ENCODE measurements at places on chromosomes 11 and 22. TPM values are rescaled to one million over a fixed set of nuclear protein-coding genes. Genes with fewer than 3 reads are reported as not detected.

The ABTB2 gene
- total RNA-seq, result 11.1 TPM

DNA sequence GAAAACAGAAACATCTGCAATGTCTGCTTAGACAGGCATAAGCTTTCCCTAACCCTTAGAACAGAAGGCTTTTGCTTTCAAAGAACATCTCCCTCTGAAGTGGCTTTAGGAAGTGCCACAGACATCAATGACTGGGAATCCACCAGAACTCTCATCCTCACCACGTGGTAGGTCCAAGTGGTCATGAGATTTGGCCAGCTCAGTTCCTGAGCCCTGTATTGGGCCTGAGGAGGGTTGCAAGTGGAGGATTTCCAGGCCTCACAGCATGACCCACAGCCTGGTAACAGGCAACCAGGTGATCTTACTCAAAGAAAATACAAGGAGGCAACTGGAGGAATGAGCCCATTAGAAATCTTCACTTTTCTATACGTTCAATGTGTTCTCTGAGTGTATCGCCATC is 1.6 kb downstream of the CASP1 start:
- DNase-seq, result no peak

DNA sequence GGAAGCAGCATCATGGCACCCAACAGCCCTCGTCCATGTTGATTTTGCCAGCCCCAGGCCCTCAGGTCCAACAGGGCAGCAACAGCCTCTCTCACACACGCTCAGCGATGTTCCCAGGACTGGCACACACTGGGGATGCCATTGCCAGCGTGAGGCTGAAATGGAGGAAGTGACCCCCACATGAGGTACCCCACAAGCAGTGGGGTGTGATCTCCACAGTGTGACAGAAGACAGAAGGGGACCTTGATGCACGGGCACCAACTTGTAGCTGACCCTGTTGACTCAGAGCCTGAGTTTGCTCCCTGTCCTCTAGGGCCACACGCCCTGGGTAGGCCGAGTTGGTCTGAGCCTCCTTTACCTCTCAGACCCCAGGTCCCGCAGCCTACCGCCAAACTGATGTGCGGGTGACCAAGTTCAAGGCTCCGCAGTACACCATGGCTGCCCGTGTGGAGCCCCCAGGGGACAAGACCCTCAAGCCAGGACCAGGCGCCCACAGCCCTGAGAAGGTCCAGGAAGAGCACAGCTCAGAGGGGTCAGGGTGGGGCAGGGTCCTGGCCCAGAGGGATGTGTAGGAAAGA is 6.2 kb downstream of the SCGB1C1 start:
- peak; percentile 12 for DNase-seq

GRCh38 chr22:37511395-37512104 is 7.7 kb downstream of the CARD10 start:
- DNase-seq, result no peak

The RIN1 gene
- 11.6 TPM for total RNA-seq

The KCNJ5 gene
- total RNA-seq, result 0.66 TPM

- no peak for DNase-seq
Observed at GRCh38 chr11:2714463-2714800, 14.6 kb upstream of the KCNQ1OT1 start.

DNA sequence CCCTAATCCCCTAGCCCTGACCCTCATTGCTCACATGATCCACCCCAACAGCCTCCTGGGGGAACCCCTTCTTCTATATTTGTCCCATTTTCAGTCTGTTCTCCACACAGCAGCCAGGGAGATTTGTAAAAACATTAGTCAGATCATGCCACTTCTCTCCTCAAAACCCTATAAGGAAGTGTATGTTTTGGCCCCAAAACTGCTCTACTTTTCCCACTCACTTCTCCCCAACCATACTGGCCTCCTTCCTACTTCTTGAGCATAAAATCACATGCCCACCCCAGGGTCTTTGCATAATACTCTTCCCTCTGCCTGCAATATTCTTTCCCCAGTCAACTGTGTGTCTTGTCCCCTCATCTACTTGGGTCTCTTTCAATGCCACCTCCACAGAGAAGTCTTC is 4.7 kb upstream of the SLC22A12 start:
- DNase-seq, result no peak

The ISX gene
- 53.1 TPM for total RNA-seq

DNA sequence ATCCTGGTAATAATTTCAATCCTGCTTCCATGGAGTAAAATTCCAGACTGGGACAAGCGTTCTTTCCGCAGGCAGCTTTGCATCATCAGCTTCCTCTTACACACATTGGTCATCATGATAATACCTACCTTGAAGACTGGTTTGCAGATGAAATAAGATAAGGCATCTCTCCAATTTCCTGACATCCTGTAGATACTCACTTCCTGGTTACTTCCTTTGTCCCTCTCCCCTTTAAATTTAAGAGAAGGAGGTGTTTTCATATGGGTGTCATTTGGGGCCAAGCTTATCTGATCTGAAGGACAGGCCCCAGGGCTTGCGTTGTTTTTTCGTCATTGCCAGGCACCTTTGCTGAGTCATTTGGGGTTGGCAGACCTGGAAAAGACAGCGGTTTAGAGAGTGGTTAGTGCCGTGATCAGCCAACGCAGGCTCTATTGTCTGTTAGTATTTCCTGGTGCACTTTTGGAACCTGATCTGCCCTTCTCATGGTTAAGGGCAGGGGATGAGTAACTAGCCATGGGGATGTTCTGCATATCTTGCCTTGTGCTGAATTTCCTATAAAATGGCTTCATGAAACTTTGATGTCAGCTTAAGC is 24.1 kb downstream of the GRAMD1B start:
- DNase-seq, result no peak

DNA sequence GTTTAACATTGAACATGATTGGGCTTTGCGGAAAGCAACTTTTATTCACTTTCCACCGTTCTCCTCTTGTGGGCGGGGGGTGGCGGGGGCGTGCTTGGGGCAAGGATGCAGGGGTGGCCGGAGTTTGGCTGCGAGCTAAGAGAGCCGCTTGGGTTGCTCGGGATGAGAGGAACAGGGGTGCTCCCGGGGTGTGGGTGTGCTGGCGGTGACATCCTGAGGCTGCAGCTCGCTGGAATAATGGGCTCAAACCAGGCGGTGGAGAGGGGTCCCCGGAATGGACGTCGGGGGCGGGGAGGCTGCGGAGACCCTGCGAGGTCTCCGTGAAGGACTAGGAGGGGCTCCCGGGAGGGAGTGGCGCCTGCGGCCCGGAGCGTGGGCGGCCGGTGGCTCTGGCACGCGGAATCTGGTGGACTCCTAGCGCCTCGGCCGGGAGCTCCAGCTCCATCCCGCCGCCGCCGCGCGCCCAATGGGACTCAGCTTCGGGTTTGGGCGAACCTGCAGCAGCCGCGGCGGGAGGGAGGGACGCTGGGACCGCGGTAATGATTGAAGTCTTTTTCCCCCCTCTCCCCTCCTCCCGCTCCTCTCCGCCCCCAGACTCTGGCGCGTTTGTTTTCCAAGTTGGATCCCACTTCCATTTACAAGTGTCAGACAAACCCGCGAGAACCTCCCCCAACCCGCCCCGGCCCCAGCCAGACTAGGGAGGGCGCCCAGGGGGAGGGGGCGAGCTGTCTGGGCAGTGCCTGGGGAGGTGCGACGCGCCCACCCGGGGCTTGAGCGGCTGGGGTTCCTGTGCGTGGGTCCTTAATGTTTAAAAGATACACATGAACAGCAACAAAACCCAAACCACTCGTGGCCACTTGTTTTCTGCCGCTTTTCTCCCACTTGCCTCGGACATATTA is 2.0 kb downstream of the FAT3 start:
- DNase-seq, result no peak

DNA sequence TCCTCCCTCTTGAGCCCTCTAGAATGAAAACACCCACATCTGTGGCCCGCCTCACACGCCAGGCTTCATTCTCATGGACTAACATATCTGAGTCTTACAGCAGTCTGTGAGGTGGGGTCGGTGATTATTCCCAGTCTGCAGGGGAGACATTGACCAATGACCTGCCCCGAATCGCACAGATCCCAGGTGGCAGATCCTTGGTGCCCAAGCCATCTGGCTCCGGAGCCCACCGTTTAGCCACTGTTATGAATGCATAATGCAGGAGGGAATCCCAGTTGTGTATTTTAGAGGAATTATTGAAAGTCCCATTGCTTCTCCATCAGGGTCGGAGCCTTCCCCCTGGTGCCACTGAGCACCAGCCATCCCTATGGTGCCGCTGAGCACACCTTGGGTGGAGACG is 47.4 kb downstream of the ISX start:
- no peak for DNase-seq

DNA sequence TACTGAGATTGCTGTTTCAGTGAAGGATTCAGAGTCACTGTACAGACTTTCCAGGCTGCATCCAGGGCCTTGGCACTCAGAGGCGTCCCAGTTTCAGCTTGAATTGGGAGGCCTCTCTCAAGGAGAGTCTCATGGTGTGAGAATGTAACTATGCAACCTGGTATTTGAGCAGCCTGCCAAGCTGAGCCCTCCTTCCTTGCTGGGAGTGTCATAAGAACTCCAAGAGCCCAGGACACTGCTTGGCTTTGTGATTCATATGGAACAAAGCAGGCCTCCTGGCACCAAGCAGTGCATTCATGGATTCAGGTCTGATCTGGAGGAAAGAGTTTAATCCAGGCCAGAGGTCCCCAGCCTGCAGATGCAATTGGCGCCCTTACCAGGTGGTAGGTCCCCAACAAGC is 171.7 kb downstream of the DBX1 start:
- DNase-seq, result no peak

DNA sequence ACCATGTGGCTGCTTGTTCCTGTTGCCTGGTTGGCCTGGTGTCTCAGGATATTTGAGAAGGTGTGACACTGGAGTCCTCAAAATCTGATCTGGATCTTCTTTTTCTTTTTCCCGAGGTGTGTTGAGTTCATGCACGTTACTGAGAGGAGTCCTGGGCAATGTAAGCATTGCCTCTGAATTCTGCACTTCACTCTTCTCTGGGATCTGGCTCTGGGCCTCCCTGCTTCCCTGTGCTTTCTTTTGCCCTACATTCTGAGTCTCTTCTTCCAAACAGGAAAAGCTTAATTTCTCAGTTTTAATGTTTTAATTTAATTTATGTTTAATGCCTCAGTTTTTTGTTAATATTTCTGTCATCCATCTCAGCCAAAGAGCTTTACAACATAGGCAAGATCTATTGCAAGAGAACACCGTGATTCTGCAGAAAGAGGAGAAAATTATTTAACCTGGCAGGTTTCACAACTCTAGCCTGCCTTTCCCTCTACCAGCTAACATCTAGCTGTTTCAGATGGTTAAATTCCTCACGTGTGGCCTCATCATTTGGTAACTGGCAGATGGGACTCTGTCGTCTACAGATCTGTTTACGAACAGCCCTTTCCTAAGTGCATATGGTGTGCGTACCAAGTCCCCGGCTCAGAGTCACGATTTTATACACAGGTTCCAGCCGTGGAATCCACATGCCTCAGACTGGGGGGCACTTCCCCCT is 24.7 kb downstream of the LDLRAD3 start:
- no peak for DNase-seq

GRCh38 chr11:2699185-2699530 is 636 bp downstream of the KCNQ1OT1 start:
- DNase-seq, result peak; percentile 30

The IGSF22 gene
- total RNA-seq, result 0.42 TPM

The IL17REL gene
- 0.22 TPM for total RNA-seq

The RIMBP3B gene
- total RNA-seq, result 0.11 TPM

The C2CD2L gene
- total RNA-seq, result 27.9 TPM

The DEFB131B gene
- not detected for total RNA-seq
